ENCODE measurements at places on chromosomes 7 and 10.

DNA sequence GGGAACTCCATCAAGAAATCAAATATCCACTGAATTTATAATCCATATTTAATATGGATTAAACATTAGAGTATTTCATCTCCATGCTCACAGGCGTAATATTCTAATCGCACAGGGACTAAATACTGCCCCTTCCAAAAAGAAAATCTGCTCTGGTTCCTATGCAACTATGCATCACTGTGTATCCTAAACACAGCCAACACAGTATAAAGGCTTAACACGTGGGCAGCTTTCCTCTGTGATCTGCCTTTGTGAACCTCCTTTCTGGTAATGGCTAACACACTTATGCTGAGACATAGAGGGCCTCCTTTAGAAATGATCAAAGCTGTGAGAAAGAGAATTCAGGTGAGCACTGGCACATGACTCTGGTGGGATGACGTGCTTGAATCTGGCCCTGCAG, 110.2 kb downstream of the RAB11FIP2 start:
- no peak for DNase-seq

GRCh38 chr10:114683593-114683992, 25.5 kb upstream of the ABLIM1 start:
- DNase-seq, result no peak

DNA sequence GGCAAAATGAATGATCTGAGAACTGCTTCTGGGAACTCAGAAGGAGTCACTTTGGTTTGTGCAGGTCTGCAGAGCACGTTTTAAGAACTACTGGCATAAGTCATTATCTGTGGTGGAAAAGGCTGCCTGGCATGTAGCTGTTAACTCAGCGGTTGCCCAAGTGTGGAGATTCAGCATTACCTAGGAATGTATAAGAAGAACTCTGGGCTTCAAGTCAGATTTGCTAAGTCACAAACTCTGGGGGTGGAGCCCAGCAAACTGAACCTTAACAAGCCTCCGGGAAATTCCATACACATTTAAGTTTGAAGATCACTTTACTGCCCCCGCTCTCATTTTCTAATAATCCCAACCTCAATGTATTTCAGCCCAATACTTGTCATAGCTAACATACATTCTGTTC, 31.1 kb downstream of the PLXDC2 start:
- no peak for DNase-seq

DNA sequence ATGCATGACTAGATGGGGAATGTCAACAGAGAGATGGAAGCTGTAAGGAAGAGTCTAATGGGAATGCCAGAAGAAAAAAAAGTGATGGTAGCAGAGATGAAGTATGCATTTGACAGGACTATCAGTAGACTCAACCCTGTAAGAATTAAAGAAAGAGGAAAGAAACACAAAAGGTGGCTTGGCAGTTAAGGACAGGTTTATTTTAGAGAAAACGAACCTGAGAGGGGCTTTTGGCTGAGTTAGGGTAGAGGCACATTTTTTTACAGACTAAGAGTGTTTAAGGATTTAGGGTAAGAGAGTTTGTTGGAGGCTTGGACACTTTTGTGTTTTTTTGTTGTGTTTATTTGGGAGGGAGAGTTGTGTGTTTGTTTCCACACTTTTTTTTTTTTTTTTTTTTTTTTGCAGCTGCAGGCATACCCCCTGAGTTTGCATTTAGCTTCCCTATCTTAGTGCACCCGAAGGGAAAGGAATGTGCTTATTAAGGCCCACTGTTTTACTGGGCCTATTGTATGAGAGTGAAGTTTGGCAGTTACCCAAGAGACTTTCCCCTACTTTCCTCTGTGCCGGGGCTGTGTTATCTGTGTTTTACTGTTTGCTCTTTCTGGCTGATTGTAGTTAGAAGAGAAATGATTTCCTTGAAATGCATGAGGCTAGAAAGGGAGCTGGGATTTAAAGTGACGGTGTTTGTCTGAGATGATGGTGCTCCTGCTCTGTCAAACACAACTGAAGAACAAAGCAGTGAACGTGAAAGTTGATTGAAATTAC, 32.0 kb downstream of the NPVF start:
- DNase-seq, result no peak

DNA sequence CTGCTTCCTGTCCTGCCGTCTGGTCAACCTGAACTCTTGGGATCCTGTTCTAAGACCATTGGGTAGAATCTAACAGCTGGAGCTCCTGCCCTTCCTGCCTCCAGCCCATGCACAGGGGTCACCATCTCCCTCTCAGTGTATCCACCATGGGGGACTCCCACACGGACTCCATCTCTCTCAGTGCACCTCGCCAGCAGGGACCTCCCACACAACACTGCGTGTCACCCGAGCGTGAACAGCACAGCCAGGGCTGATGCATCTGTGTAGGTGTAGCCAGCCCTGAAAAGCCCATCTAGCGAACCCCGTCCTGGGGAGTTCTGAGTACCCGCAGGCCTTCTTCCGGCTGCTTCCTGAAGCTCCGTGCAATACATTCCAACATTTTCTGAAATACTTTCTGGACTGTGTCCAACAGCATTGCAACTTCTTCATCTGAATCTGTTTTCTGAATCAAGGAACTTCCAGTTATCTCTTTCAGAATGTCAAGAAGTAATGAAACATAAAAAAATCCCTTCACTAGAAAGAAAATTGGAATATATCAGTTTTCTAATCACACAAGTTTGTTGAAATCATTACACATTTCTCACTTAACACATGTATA, 52.5 kb downstream of the NCAPG2 start:
- DNase-seq, result no peak

- no peak for DNase-seq
These were observed 27.4 kb upstream of the PSMG3 start for GRCh38 chr7:1597066-1597760.

DNA sequence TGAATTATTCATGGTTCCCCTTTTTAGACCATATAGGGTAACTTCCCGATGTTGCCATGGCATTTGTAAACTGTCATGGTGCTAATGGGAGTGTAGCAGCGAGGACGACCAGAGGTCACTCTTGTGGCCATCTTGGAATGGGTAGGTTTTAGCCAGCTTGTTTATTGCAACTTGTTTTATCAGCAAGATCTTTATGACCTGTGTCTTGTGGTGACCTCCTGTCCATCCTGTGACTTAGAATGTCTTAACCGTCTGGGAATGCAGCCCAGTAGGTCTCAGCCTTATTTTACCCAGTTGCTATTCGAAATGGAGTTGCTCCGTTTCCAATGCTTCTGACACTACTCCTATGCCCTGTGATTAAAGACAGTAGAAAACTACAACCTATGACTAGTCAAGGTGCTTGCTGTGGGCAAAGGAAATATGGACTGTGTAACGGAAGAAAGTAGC, 18.8 kb upstream of the PAXIP1 start:
- no peak for DNase-seq

DNA sequence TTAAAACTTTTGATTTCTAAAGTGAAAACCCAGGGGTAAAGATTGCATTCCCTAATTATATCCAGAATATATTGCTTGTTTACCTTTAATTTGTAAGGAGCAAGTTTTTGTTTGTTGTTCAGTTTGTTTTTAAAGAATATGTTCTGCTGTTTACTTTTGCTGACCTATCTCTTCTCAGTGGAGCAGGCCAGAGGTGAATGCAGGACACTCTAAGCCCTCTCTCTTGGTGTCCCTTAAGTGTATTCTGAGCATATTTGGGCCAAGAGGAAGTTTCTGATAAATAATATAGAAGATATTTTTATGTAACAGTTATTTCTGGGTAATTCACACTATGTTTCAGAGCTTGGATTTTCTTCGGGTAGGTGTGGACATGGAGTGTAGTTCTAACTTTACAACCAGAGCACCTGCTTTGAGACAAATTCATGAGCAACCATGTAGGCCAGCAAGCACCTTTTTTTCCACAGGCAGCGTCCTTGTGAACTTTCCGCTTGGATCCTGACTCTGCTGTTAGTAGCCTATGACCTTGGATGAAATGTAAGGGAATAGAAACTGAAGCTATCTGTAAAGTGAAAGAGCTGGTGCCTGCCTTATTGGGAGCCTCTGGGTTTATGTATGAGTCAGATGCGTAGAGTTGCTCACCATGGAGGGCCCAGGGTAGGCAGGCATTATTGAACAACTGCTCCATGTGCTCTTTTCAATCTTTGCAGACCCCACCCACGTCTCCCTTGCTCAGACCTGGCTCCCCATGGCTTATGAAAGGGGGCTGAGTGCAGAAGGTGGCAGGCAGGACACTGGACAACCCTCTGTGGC, 16.1 kb downstream of the OGDH start:
- DNase-seq, result no peak

GRCh38 chr10:128625926-128626325, 499.7 kb upstream of the MKI67 start:
- no peak for DNase-seq

- no peak for DNase-seq
These were observed 128.1 kb upstream of the FAM20C start for GRCh38 chr7:64098-64915.

- DNase-seq, result no peak
These were observed 22.2 kb upstream of the UNCX start for GRCh38 chr7:1210321-1210978.

DNA sequence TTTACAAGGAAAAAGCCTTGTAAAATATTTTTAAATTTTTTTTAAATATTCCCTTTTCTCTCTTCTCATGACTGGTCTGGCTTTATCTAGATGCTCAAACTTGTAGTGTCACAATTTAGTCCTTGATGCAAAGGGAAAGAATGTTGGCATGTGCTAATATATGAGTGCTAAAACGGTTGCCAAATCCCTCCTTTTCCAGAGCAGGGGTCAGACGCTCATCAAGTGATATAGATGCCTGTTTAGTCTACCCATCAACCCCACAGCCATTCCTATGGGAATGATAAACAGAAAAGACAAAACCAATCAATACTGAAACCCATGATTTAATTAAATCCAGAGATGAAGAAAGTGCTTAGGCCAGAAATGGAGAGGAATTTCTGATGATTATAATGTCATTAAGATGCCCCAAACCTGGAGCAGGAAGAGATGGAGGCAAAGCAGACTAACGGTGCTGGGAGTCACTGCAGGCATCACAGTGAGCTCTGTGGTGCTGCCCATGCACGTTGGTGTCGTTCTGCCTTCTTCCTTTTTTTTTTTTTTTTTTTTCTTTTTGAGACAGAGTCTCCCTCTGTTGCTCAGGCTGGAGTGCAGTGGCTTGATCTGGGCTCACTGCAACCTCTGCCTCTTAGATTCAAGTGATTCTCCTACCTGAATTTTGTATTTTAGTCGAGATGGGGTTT, 210.1 kb upstream of the STK17A start:
- DNase-seq, result no peak

DNA sequence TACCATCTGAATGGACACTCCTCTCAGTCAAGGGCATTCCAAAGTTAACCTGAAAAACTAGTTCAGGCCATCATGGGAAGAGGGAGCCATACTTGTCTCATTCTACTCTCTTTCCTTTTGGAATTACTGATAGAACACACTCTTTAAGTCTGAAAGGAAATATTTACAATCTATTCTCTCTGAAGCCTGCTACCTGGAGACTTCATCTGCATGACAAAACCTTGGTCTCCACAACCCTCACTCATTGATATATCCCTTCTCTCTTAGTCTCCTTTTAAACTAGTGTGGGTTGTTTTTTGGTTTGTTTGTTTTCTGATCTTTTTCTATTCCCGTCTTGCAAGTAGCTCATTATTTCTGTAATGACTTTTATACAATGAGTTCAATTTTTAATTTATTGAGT, 169.5 kb downstream of the C1GALT1 start:
- no peak for DNase-seq

DNA sequence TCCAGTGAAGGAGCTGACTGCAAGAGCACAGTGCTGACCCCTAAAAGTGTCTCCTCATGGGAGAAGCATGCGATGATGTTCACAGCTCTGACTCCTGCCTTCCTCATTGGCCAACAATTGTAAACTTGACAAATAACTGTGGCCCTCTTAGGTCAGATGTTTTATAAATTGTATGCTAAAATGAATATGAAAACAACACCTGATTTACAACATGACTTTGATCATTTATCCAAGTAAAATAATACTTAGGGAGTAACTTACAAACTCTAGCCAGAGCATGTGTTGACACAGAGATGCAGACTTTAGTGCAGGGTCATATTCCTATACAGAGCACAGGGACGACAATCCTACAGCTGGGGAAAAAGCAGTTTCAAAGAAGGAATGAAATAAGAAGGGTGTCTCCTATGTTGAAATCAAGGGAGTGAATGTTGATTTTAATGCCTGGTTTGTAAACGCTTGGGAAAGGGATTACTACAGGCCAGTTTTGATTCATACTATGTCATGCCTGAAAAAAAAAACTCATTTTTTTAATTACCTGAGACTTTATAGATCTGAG, 391.4 kb upstream of the AKR1E2 start:
- DNase-seq, result no peak

- no peak for DNase-seq
These were observed 7.9 kb downstream of the POLR1F start for GRCh38 chr7:19700936-19701335.

DNA sequence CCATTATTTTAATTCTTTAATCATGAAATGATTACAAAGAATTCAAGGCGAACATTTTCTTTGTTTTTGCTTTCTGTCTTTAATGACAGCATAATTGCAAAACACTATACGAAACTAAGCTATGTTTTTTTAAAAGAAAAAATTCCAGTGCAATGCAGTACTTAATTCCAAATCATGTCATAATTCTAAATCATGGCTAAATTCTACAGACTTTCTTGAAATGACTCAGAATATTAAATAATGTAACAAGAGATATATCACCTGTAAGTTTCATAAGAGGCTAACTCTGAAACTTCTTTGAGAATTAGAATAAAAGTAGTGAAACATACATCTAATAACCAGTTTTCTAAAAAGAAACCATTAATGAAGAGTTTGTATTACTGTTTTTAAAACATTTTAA, 671.6 kb downstream of the PARD3 start:
- DNase-seq, result no peak

GRCh38 chr7:51328351-51328801, 11.8 kb upstream of the COBL start:
- DNase-seq, result no peak

DNA sequence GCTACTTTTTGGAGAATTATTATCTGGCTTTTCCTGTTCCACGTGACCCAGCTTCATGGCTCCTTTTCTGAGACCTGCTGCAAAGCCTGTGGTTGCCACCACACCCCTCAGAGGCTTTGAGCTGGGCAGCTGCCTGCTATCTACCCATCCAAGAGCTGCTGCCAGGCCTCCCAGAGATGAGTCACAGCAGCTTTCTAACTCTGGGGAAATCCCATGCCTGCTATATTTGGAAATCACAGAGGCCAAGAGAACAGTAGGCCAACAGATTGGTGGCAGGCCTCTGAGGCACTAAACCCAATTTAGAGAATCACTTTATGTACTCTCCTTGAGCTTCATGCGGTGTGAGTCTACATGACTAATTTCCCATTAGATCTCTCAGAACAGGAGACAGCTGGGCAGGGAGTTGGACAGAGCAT, 35.2 kb downstream of the SGCE start:
- peak; percentile 15 for DNase-seq

- no peak for DNase-seq
These were observed 56.0 kb upstream of the CHST15 start for GRCh38 chr10:124149189-124150042.

DNA sequence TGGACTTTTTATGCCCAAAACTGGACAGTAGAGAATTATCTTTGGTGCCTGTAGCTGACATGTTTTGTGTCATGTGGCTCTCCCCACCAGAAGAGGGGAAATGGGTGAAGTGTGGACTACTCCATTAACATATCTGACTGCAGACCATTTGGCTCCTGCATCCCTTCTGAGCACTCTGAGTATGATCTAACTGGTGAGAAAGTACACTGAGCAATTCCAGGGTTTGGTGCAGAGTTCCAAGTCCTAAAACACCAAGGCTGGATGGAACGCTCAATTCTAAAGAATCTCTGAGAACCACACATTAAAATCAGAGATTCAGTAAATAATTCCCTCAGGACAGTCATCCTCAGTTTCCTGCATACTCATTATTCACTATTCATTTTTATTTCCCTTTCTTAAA, 22.8 kb upstream of the OSBPL3 start:
- no peak for DNase-seq

GRCh38 chr7:954330-955238, at the start of gene ADAP1:
ADAP1 (minus strand) TSS chr7:954680; CDS start chr7:954477, 203 bp downstream.
- peak; percentile 70 for DNase-seq

Data from activated CD8-positive, alpha-beta memory T cell treated with anti-CD3 and anti-CD28 coated beads, Interleukin-2, amount 50 U/mL, for 4 hours (primary cell).